ENCODE measurements at places on chromosomes 12 and 14. TPM values are rescaled to one million over a fixed set of nuclear protein-coding genes. Genes with fewer than 3 reads are reported as not detected.

DPPA3 gene
- total RNA-seq = not detected

PHLDA1 gene
- total RNA-seq = 4.9 TPM

SIX1 gene
- 4.3 TPM for total RNA-seq

AQP2 gene
- total RNA-seq = 0.33 TPM

ACVRL1 gene
- 74.4 TPM for total RNA-seq

TTC9 gene
- total RNA-seq = 1.0 TPM

KIF26A gene
- 6.9 TPM for total RNA-seq

- DNase-seq = no peak
These were observed 141.5 kb upstream of the ARID2 start for GRCh38 chr12:45587877-45588533.

- no peak for DNase-seq
These were observed 59.7 kb upstream of the MAX start for GRCh38 chr14:65162031-65162430.

- DNase-seq = no peak
These were observed 13.1 kb downstream of the RERG start for GRCh38 chr12:15208140-15208539.

GRCh38 chr14:106831322-106831720, 1304.9 kb downstream of the TMEM121 start:
- DNase-seq = no peak

- no peak for DNase-seq
These were observed 1009.6 kb downstream of the FLRT2 start for GRCh38 chr14:86539361-86540070.

DNA sequence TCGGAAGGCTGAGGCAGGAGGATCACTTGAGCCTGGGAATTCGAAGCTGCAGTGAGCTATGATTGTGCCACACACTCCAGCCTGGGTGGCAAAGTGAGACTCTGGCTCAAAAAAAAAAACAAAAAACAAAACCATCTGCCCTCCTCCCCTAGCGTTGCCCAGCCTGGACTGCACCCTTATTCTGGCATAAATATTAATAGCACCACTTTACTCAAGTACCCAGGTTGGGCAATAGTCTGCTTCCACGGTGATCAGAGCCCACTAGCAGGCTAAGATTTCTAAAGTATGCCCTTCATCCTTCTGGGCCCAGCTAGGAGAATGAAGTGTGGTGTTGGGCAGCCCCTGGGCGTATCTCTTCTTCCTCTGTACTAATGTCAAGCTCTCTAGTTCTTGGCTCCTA, 33.3 kb downstream of the KCTD10 start:
- no peak for DNase-seq

- DNase-seq = no peak
These were observed 46.3 kb downstream of the TTC8 start for GRCh38 chr14:88870777-88871176.

- no peak for DNase-seq
These were observed 129.8 kb downstream of the ACSS3 start for GRCh38 chr12:81207664-81208063.

DNA sequence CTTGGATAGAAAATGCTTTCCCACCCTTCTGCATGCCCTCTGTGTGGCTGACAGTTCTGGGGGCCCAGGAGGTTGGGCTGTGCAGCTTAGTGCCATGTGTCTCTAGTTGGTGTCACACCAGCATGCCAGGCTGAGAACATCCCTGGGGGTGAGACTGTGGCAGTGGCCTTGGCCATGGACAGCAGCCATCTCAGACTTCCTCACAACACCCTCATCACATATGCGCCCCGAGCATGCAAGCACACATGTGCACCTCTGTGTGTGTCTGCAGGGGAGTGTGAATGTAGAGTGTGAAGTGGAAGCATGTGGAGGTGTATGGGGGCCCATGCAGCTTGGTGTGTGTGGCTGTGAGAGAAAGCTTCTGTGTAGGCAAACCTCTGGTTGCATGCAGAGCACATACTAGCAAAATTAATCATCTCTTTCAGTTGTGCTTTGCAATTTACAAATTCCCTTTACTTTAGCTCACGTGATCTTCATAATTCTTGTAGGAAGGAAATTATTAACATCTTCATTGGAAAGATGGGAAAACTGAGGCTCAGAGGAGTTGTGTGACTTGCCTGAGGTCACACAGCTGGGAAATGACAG, 8.4 kb downstream of the ASIC1 start:
- DNase-seq = no peak

DNA sequence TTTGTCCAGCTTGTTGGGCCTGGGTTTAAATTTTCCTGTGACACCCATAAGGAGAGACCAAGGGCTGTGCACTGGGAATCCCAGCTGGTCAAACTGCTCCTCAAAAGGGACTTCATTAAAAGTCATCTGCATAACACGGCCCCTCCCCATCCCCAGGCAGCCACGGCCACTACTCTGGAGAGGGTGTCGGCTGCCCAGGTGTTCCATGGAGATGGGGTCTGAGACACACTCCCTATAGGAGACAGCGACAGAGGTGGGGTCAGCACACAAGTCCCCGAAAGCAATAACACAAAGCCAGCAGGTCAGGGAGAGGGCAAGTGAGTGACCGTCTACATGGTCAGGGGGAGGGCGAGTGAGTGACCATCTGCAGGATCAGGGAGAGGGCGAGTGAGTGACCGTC, 75.6 kb upstream of the BCL11B start:
- peak; percentile 70 for DNase-seq

DNA sequence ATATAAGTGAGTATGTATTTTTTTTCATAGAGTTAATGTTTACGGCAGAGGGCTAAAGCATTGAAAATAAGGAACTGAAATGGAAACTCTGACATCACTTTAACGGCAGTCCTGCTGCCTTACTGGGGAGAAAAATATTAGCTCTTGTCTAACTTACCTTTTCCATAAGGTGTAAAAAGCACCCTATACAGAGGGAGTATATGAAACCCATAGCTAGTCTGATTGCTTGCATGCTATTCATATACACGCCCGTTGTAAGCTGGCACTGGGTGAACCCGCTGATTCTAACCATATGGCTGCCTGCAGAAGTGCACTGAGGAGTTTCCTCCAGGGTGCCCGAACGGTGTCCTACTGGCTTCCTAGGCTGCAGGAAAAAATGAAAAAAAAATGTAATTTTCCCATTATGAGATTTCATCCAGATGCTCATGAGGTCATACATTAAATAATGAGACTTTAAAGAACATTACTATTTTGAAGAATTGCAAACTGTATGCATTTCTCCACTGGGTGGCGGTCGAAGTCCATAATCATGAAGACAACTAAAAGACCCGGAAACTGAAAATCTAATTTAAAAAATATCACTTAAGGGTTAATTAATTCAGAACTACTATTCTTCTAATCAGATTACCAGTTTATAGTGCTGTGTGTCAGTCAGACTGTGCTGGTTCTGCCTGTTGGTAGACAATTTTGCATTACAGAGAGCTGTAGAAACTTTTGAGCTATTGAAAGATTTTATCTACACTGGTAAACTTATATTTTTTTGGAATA, 144.7 kb downstream of the ALX1 start:
- no peak for DNase-seq

DNA sequence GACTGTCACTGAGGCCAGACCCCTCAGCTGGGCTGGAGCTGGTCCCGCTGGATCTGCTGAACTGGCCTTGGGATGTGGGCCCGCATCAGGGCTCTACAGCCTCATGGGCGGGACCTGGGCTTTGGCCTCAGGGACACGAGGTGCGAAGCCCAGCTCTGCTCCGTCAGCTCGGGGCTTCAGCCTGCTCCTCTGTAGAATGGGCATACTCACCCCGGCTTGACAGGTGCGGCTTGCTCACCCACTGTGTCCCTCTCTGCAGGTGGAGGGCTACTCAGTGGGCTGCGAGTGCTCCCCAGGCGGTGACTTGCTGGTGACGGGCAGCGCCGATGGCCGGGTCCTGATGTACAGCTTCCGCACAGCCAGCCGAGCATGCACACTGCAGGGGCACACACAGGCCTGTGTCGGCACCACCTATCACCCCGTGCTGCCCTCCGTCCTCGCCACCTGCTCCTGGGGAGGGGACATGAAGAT, 57.6 kb downstream of the BEGAIN start:
- peak; percentile 72 for DNase-seq

- no peak for DNase-seq
These were observed 11.6 kb upstream of the HECTD1 start for GRCh38 chr14:31219169-31219568.

DNA sequence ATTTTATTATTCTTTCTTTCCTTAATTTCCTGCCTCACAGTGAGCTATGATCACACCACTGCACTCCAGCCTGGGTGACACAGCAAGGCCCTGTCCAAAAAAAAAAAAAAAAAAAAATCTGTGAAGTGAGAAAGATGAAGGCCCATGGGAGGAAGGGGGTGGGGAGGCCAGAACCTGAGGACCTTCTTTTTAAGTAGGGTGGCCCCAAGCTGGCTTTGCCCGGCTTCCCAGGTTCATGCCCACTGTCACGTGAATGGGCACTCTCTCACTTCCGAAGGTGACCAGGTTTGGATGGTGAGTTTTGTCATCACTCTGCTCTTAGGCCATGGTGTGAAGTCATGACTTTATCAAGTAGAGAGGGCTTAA, 82.3 kb downstream of the TNFAIP2 start:
- peak; percentile 60 for DNase-seq

- DNase-seq = no peak
These were observed 12.4 kb downstream of the TBC1D30 start for GRCh38 chr12:64836856-64837255.

DNA sequence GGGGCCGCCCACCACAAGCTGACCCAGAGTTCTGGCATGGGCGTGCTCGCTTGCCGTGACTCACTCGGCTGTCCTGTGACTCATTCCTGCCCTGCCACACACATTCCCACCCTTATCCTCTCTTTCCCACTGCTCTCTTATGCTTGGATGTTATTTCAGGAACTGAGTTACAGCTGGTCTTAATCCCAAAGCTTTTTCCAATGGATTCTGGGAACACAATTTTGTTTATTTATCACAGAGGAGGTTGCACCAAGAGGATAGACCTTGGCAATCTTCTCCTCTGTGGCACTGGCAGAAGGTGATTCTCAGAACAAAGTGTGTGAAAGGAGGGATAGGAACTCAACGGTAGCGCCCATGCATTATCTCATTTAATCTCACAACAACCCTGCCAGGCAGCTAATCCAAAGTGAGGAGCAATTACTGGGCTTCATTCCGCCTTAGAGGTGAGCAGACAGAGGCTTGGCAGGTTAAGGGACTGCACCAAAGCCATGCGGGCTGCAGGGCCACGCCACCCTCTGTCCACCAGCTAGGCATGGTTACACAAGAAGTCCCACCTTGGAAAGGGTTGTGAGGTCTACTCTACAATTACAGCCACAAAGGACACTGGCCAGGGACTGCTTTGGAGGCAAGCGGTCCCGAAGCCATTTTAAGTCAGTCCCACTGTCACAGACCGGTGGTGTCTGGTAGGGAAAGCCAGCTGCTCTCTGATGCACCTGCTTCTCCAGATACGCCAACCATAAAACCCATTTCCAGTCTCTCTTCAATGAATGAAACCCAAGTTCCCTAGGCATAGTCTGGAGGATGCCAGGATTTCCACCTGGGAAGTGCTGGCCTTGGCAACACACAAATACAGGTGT, 32.9 kb downstream of the SYNE3 start:
- DNase-seq = peak; percentile 94

DNA sequence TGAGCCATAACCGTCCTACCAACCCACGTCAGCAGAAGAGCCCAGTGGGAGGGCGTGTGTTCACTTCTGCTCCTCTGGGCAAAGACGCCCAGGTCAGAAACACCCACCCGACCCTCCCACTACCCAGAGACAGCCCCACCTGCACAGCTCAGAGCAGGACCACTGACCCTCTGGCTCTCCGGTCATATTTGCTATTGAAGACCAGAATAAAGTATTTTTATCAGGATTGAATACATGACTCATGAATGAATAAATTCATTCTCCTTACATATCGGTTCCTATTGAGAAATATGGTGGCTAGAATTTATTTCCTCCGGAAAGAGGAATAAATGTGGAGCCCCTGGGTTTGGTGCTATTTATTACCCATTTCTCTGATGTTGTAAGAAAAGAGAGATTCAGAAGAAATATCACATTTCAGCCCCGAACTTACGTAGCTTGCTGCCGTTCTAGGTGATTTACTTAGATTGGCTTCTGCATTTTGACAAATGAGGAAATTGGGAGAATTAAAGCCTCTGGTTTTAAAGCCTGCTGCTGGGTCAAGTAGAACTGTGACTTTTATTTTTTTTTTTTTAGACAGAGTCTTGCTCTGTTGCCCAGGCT, 36.4 kb upstream of the P2RX7 start:
- no peak for DNase-seq

GRCh38 chr14:91417983-91418386, 365 bp upstream of the CCDC88C start:
- no peak for DNase-seq
